ENCODE measurements at places on chromosomes 13 and 19. TPM values are rescaled to one million over a fixed set of nuclear protein-coding genes. Genes with fewer than 3 reads are reported as not detected.

- no peaks in the 10 kb centered on the region for H3K27me3 ChIP-seq
- H3K27ac ChIP-seq: no peak overlapping the region
- H3K36me3 ChIP-seq: no peaks in the 10 kb centered on the region
Measured at GRCh38 chr13:112708560-112709240, 18.9 kb downstream of the ATP11A start.

DNA sequence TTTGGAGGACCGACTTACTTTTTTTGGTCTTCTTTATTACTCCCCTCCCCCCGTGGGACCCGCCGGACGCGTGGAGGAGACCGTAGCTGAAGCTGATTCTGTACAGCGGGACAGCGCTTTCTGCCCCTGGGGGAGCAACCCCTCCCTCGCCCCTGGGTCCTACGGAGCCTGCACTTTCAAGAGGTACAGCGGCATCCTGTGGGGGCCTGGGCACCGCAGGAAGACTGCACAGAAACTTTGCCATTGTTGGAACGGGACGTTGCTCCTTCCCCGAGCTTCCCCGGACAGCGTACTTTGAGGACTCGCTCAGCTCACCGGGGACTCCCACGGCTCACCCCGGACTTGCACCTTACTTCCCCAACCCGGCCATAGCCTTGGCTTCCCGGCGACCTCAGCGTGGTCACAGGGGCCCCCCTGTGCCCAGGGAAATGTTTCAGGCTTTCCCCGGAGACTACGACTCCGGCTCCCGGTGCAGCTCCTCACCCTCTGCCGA, 409 bp downstream of the FOSB start:
- no peaks in the 10 kb centered on the region for H3K27me3 ChIP-seq
- H3K27ac ChIP-seq: peak overlapping the region; percentile 78
- no peaks in the 10 kb centered on the region for H3K36me3 ChIP-seq
- peak overlapping the region; percentile 51 for H3K4me3 ChIP-seq
- peaks cover 12% of the 10 kb centered on the region for H3K4me1 ChIP-seq
- peak; percentile 49 for DNase-seq

- no peak overlapping the region for H3K27ac ChIP-seq
- H3K4me3 ChIP-seq: no peak overlapping the region
- H3K36me3 ChIP-seq: no peaks in the 10 kb centered on the region
- DNase-seq: no peak
Measured at GRCh38 chr19:29539131-29539530, 13.3 kb downstream of the VSTM2B start.

DNA sequence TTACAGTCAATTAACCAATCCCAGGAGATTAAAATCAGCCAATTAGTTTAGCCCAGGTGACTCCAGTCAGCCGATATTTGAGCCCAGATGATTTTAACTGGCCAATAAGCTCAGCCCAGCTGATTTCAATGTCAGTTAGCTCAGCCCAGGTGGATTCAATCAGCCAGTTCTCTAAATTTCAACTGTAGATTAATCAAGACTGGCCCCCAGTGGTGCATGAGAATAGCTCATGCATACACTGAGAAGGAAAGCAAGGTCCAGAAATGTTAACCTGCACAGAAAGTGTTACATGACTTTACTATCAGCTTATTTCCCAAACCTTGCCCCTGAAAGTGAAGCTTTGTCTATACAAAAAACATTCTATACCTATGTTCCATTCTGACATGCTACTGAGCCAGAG, 55.4 kb upstream of the ZNF724 start:
- no peaks in the 10 kb centered on the region for H3K4me1 ChIP-seq
- H3K27me3 ChIP-seq: no peaks in the 10 kb centered on the region
- H3K36me3 ChIP-seq: no peaks in the 10 kb centered on the region
- DNase-seq: no peak
- no peak overlapping the region for H3K4me3 ChIP-seq

- H3K27me3 ChIP-seq: peaks cover 99% of the 10 kb centered on the region
- H3K36me3 ChIP-seq: no peaks in the 10 kb centered on the region
- no peak overlapping the region for H3K27ac ChIP-seq
- no peak for DNase-seq
- H3K4me3 ChIP-seq: no peak overlapping the region
Measured at GRCh38 chr13:27793507-27794367, 1.5 kb downstream of the GSX1 start.

DNA sequence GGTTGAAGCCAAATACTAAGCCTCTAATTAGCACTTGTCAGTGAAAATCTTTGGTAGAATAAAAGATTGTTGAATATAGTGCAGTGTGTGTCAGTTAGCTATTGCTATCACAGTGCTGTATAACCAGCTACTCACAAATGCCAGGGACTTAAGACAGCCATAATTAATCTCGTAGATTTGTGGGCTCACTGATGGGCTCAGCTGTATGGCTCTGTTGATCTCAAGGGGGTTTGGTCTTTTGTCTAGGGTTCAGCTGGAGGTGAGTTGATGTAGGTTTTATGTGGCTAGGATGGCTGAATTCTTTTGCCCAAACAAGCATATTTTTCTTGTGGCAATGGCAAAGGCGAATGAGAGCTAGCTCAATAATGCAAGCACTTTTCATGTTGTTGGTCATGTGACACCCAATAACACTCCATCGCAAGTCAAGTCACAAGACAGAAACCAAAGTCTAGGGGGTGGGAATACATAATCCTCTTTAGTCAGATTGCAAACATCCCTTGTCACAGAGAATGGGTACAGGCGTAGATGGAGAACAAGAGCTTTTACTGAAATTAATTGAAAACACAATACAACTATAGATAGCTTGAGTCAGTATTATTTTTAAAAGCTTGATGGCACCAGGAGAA, 121.7 kb upstream of the EDNRB start:
- H3K4me3 ChIP-seq: no peak overlapping the region
- H3K4me1 ChIP-seq: no peaks in the 10 kb centered on the region
- no peaks in the 10 kb centered on the region for H3K27me3 ChIP-seq
- H3K27ac ChIP-seq: no peak overlapping the region
- no peak for DNase-seq

GRCh38 chr13:94710065-94710781, 2.1 kb downstream of the SOX21 start:
- DNase-seq: no peak
- no peaks in the 10 kb centered on the region for H3K4me1 ChIP-seq
- no peaks in the 10 kb centered on the region for H3K36me3 ChIP-seq
- H3K27ac ChIP-seq: no peak overlapping the region
- no peak overlapping the region for H3K4me3 ChIP-seq

- no peak overlapping the region for H3K4me3 ChIP-seq
- DNase-seq: no peak
- H3K27ac ChIP-seq: no peak overlapping the region
- no peaks in the 10 kb centered on the region for H3K4me1 ChIP-seq
- no peaks in the 10 kb centered on the region for H3K27me3 ChIP-seq
Measured at GRCh38 chr13:43799191-43799590, 12.4 kb upstream of the ENOX1 start.

DNA sequence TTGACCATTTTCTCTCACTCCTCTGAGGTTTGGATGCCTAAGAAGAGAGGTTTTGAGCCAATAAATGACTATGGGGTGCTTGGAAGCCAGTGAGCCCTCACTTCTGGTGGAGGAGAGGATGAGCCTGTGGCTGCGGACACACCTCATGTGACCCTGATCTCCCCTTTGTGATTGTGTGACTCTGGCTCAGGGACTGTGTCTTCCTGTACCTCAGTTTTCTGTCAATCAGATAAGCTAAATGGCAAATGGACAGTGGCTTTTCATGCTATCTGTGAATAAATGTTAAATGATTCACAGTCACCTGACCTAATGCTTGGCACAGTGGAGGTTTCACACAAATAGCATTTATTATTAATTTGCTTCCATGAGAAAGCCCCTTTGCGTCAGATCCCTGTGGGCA, 2.7 kb downstream of the PSG8 start:
- H3K27me3 ChIP-seq: no peaks in the 10 kb centered on the region
- H3K4me3 ChIP-seq: no peak overlapping the region
- H3K27ac ChIP-seq: no peak overlapping the region
- H3K36me3 ChIP-seq: no peaks in the 10 kb centered on the region
- DNase-seq: no peak
- H3K4me1 ChIP-seq: no peaks in the 10 kb centered on the region

GRCh38 chr19:31135841-31136240, 213.4 kb downstream of the TSHZ3 start:
- no peaks in the 10 kb centered on the region for H3K4me1 ChIP-seq
- no peaks in the 10 kb centered on the region for H3K36me3 ChIP-seq
- H3K27me3 ChIP-seq: no peaks in the 10 kb centered on the region
- no peak overlapping the region for H3K27ac ChIP-seq
- H3K4me3 ChIP-seq: no peak overlapping the region

GRCh38 chr19:51800473-51801244, 5.7 kb downstream of the FPR3 start:
- no peak for DNase-seq
- H3K27me3 ChIP-seq: no peaks in the 10 kb centered on the region
- no peaks in the 10 kb centered on the region for H3K4me1 ChIP-seq
- no peak overlapping the region for H3K4me3 ChIP-seq

- H3K27me3 ChIP-seq: no peaks in the 10 kb centered on the region
- no peak overlapping the region for H3K4me3 ChIP-seq
- no peaks in the 10 kb centered on the region for H3K4me1 ChIP-seq
- no peak overlapping the region for H3K27ac ChIP-seq
- H3K36me3 ChIP-seq: no peaks in the 10 kb centered on the region
- DNase-seq: no peak
Measured at GRCh38 chr19:8116437-8117293, 32.7 kb downstream of the FBN3 start.

DNA sequence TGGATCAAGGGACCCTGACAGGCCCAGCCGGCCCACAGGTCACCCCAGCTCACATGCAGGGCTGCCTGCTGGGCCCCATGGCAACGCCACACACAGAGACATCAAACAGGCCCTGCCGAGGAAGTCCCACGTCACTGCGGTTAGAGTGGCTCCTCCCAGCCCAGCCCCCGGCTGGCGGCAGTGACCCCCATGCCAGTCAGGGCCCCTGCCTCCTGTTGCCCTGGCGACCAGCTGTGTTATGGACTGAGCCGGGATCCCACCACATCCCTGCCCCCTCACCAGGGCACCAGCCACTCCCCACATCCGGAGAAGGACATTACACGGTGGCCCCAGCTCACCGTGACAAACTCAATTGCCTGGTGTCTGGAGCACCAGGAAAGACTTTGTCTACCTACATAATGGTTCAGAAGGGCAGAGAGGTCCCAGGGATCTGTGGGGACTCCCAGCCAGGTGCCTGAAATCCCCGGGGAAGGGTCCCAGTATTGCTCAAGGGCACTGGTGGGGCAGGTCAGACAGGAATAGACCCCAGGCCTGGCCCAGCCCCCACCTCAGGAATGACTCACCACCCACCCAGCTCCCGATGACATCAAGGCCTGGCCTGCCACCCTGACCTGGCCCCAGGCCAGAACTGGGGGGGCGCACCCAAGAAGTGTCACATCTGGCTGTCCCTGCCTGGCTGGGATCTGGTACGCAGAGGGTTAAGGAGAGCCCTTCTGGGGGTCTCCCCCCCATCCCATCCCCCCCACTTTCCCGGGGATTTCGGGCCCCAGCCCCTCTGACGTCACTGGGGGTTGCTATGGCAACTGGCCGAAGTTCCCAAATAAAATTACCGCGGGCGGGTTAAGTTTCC, 30.2 kb upstream of the NANOS3 start:
- peak; percentile 92 for DNase-seq
- peak overlapping the region; percentile 45 for H3K4me3 ChIP-seq
- no peaks in the 10 kb centered on the region for H3K27me3 ChIP-seq
- no peaks in the 10 kb centered on the region for H3K36me3 ChIP-seq
- H3K4me1 ChIP-seq: peaks cover 27% of the 10 kb centered on the region

DNA sequence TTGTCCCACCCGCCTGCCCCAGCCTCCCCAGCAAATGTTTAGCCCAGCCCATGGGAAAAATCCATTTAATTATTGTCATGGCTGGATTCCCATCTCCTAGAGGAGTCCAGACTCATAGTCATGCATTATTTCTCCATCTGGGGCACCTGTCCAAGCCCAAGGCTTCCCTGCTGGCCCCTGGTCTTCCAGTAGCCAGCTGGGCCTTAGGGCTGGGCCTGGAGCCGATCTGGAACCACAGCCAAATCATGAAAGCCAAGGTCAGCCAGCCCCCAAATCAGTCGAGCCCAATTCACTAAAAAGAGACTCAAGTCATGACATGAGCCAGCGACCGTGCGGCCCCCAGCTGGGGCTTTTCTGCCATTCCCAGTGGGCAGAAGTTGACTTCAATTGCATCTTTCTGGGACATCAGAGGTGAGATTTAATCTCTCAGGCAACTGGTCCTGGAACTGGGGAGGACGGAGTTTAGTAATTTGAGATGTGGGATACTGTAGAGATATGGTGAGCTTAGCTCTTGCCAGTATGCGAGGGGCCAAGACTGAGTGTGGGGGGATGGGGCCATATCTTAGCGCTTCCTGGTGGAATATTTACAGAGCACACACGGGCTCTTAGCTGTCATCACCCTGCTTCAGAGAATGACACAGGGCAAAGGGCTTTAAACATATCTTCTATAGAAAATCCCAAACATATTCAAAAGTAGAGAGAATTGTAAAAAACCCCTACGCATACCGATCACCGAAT, 9.4 kb upstream of the PGLYRP2 start:
- no peaks in the 10 kb centered on the region for H3K27me3 ChIP-seq
- no peak overlapping the region for H3K4me3 ChIP-seq
- no peak for DNase-seq
- no peak overlapping the region for H3K27ac ChIP-seq
- H3K36me3 ChIP-seq: no peaks in the 10 kb centered on the region
- no peaks in the 10 kb centered on the region for H3K4me1 ChIP-seq

DNA sequence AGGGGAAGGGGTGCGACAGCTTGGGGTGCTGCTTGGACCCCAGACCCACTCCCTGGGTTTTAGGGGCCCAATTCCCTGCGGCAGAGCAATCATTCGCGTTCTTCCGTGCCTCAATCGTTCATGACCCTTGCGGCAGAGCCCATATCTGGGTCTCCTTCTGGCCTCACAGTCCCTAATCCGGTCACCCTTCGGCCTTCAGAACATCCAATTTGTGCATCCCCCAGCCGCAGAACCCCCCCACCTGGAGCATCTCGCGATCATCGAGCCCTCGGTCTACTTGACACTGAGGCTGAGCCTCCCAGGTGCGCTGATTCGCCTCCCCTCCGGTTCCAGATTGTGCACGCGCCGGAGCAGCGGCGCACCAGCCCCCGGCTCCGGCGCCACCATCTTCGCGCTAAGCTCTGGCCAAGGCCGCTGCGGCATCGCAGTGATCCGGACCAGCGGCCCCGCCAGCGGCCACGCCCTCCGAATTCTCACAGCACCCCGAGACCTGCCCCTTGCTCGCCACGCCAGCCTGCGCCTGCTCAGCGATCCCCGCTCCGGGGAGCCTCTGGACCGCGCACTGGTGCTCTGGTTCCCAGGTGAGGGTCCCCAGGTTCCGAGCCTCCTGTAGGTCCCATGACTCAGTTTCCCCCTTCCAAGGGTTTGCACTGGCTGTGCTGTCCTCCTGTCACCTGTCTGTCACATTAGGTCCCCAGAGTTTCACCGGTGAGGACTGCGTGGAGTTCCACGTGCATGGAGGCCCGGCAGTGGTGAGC, 501 bp downstream of the GTPBP3 start:
- peak overlapping the region; percentile 83 for H3K27ac ChIP-seq
- H3K27me3 ChIP-seq: no peaks in the 10 kb centered on the region
- no peaks in the 10 kb centered on the region for H3K36me3 ChIP-seq
- peaks cover 18% of the 10 kb centered on the region for H3K4me1 ChIP-seq
- DNase-seq: peak; percentile 51

GRCh38 chr13:42320375-42320787, 48.4 kb downstream of the AKAP11 start:
- no peak for DNase-seq
- H3K4me1 ChIP-seq: no peaks in the 10 kb centered on the region
- no peak overlapping the region for H3K4me3 ChIP-seq
- no peak overlapping the region for H3K27ac ChIP-seq
- no peaks in the 10 kb centered on the region for H3K27me3 ChIP-seq

SPPL2B gene
- total RNA-seq: 108 TPM

KASH5 gene
- total RNA-seq: not detected
